Endothelial cell of coronary artery (primary cell): ENCODE measurements at places on chromosomes 16 and 17. TPM values are rescaled to one million over a fixed set of nuclear protein-coding genes. Genes with fewer than 3 reads are reported as not detected.

Gene C1QTNF8
- total RNA-seq: not detected in 2 replicates

Gene DPEP1
- 2.0 and 2.5 TPM in 2 replicates for total RNA-seq

Gene CTRB2
- total RNA-seq: not detected in 2 replicates

Gene TEX19
- total RNA-seq: under 0.01 and 0.09 TPM in 2 replicates

Gene STAC2
- total RNA-seq: not detected in 2 replicates

Gene TEX14
- under 0.01 and 0.19 TPM in 2 replicates for total RNA-seq

Gene TSR1
- 52.8 and 54.5 TPM in 2 replicates for total RNA-seq
